ENCODE measurements at places on chromosomes 7 and 10.
A peak's percentile ranks its signal among the peaks of the same experiment; 100 is the strongest.

DNA sequence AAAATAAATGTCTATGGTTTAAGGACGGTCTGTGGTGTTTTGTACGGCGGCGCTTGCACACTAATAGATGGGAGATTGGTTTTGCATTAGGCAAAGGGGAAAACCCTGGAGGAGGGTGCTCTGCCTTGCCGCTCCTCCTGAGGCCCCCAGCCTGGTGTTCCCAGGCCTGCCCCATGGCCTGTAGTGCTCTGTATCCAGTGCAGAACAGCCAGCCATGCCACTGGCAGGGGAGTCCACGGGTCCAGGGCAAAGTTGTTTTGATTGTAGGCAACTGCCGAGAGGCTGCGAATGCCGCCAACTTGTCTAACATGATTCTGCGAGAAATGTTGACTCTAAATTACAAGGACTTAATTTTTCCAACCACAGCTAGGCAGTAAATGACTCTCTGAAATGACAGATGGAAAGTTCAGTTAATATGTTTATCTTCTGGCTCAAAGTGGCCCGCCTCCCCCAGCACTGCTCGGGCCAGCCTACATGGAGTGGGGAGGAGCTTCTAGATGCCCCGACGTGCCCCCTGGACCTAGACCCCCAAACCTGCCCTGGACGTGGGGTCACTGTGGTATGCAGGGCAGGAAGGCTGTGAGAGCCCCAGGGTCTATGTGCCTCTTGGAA is 104.6 kb upstream of the GDF10 start:
- no peak for DNase-seq

DNA sequence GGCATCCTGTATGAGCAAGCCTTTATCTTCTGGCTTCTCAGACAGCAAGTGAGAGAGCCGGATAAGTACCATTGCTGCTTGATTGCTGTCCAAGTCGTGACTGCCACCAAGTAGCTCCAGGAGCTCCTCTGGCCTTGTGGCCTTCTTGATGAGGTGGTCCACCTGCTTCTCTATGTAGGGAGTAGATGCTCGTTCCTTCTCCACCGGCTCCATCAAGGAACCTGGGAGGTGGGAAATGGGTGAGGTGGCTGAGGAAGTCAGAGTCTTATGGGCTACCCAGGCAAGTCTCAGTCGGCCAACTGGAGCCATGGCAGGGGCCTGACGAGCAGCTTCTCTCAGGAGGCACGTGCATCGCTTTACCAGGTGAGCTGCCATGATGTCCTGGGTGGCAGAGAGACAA is 2.6 kb downstream of the TBRG4 start:
- no peak for DNase-seq

- no peak for DNase-seq
Measured at GRCh38 chr10:83333566-83333965, 805.7 kb upstream of the GHITM start.

DNA sequence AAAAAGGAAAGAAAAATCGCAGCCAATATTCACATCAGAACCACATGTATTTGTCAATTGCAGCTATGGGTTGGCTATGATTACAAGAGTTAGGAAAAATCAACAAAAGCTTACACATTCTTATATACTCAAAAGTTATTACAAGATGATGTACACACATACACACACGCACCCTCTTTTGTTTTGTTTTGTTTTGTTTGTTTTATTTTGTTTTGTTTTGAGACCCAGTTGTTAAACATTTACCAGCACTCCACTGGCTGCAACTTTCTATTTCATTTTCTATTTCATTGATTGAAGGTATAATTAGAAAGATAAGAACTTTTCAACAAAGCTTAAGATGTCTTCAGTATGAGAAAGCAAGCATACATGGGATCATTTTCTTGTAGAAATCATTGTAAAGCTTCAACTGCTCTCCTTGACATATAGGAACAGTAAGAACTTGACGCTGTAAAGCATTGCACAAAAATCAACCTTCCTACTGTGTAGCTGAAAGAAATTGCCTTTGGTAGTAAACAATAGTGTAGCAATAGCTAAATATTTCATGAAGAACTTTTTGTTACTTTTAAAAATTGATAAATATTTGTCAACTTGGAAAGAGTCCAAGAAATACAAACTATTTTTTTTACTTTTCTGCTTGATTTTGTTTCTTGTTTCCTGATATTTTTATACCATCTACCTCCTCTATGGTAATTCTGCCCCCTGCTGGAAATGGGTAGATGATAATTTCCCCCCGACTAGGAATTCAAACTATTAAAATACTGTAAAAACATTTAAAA is 205.9 kb downstream of the MBL2 start:
- DNase-seq = no peak

- no peak for DNase-seq
Measured at GRCh38 chr10:104260775-104261115, 6.1 kb downstream of the GSTO1 start.

- no peak for DNase-seq
Measured at GRCh38 chr10:118209215-118209614, 132.9 kb downstream of the FAM204A start.

GRCh38 chr10:4167216-4167615 is 382.2 kb upstream of the KLF6 start:
- no peak for DNase-seq

DNA sequence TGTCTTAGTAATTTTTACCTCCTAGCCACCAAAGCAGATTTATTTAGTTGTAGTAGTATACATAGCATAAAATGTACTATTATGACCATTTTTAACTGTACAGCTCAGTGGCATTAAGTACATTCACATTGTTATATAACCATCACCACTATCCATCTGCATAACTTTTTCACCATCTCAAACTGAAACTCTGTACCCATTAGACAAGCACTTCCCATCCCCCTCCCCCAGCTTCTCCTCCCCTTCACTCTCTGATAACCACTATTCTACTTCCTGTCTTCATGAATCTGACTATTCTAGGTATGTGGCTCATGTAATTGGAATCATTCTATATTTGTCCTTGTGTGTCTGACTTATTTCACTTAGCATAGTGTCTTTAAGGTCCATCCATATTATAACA is 71.9 kb downstream of the MRPL32 start:
- no peak for DNase-seq

GRCh38 chr10:113842171-113842570 is 11.7 kb downstream of the DCLRE1A start:
- DNase-seq = no peak

DNA sequence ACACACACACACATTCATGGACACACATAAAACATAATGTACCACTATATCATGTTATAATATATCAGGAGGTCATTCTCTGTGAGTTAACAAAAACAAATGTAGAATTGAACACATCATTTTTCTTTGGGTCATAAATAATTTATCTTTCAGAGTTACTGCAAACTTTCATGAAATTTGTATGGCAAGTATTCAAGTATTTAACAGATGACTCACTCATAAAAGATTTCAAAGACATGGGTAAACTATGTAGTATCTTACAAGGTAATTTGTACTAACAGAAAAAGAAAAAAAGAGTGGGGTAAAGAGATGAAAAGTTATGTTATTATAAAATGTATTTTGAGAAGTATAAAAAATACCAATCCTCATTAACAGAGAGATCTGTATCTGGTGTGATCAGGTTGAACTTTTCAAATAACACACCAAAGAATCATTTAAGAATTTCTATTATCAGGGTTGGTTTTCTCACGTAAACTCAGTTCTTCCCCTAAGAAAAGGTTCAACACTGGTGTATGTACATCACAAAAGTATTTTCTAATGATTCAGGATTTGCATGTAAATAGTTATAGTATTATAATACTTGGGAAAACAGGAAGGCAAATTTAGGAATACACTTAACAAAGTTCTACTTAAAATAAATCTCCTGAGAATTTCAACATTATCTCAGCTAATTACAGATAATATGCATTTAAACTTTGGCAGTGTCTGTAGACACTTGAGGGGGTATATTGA is 933.1 kb upstream of the LRRN3 start:
- DNase-seq = no peak

DNA sequence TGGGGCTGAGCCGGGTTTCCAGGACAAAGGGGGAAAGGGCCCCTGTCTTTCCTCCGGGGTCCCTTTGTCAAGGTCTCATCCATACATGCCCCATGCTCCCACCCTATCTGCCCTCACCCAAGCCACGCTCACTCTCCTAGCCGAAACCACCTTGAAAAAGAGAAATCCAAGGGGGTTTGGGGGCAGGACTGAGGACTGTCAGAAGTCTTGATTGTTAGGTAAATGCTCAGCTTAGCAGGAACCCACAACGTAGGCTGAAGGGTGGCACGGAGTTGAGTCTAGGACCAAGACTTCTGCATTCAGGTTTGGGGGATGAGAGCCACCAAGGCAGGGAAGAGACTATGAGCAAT is 719 bp upstream of the PGAM2 start:
- peak; percentile 46 for DNase-seq

DNA sequence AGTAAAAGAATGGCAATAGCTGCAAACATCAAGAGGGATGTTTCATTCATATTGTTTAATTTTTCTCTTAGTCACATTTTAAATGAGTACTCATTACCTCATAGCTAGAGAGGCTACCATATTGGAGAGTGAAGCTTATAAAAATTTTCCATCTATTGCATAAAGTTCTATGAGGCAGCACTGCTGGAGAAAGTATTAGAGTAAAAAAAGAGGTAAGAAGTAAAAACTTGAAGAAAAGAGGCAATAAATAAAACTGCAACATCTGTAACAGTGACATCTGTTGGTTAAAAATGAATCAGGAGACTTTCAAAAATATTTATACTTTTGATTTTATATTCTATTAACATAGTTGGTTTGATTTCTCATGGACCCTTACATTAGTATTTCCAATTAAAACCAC is 284.5 kb upstream of the SEMA3D start:
- DNase-seq = no peak

GRCh38 chr7:29502133-29502532 is 61.5 kb upstream of the PRR15 start:
- DNase-seq = no peak

GRCh38 chr10:86536294-86536861 is 14.8 kb upstream of the WAPL start:
- no peak for DNase-seq

GRCh38 chr10:70908406-70909296 is 20.3 kb upstream of the PCBD1 start:
- peak; percentile 32 for DNase-seq

DNA sequence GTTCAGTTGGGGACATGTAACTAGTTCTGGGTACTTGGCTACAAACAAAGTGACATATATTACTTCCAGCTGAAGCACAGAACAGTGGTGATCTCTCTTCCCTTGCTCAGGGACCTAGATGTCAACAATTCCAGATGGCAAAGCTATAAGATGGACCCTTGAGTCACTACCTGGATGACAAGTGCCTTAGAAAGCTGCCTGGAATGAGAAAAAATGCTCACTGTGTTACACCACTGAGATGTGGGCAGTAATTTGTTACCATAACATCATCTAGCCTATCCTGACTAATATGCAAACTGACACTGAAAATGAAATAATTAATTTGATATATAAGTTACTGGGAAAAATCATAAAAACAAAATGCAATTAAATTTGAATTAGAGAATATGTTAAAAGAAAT is 16.4 kb upstream of the CTTNBP2 start:
- no peak for DNase-seq

GRCh38 chr10:131580674-131581073 is 269.2 kb upstream of the TCERG1L start:
- DNase-seq = no peak

GRCh38 chr7:77330169-77330882 is 85.8 kb downstream of the GSAP start:
- DNase-seq = no peak

DNA sequence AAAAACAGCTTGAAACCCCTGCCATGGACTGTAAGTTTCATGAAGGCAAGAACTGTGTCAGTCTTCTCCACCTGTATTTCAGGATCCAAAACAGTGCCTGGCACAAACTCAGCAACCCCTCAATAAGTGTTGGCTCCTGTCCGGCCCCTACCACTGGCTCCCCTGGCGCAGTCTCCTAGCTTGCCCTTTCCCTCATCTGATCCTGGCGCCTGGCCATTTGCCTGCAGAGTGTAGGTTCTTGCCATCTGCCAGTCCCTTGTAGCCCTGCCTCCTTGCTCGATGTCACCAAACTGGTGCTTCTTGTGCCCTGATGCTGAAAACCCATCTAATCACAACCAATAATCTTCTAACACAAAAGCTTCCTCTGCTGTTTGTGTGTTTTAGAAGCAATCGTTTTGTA is 60.4 kb downstream of the LGI1 start:
- DNase-seq = no peak

DNA sequence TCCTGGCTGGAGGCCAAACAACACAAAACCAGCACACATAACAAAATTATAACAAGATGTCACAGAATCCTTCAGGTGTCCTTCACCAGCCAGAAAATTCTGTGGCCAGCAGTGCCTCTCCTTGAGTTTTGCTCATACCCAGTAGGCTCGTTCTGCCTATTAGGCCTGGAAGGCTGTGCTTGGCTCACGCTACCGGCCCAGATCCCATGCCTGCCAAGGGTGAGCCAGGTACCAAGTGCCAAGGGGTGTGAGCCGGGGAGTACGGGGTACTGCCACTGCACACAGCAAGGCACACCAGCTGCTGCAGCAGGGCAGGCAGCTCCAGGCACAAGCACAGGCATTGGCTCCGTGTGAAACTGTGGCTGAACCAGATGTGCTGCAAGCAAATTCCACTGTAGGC is 1562.0 kb downstream of the REEP3 start:
- DNase-seq = no peak

DNA sequence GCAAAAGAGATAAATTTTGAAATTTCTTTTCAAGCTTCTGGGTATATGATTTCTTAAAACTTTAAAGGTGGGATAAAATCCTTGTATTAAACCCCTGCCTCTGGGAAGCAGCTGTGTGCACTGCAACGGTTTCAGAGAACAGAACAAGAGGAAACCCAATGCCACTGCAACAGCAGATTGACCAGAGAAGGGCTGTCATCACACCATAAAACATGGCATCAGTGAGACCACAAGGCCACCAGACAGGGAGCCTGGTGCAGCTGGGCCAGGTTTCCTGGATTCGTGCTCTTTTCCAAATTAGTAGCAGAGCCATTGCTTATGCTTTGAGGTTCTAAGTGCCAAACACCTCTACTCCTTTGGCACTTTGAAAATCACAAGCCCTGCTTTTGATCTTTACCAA is 152.4 kb downstream of the PRPF18 start:
- DNase-seq = no peak

DNA sequence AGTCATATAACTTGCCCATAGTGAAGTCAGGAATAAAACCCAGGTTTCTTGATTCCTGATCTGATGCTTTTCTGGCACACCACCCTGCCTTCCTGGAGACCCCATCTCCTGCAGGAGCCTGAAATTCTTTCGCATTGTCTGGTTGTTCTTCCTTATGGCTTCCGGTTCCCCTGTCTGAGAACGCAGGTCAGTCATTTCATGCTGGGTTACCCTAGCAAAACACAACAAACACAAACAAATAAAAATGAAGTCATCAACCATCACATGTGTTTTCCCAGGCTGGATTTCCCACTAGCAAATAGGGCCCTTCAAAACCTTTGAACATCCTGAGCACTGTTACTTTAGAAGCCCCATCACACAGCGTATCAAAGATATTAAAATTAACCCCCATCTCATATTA is 569.6 kb downstream of the LRMDA start:
- DNase-seq = no peak

Measured in upper lobe of right lung (tissue), 1 donor.